ENCODE measurements at places on chromosomes 1 and 21.
A peak's percentile ranks its signal among the peaks of the same experiment; 100 is the strongest.

GRCh38 chr21:44704636-44705001 is 6.8 kb downstream of the TSPEAR start:
- DNase-seq, result no peak

- DNase-seq, result no peak
These were observed 5.0 kb downstream of the LHX4 start for GRCh38 chr1:180235077-180235501.

DNA sequence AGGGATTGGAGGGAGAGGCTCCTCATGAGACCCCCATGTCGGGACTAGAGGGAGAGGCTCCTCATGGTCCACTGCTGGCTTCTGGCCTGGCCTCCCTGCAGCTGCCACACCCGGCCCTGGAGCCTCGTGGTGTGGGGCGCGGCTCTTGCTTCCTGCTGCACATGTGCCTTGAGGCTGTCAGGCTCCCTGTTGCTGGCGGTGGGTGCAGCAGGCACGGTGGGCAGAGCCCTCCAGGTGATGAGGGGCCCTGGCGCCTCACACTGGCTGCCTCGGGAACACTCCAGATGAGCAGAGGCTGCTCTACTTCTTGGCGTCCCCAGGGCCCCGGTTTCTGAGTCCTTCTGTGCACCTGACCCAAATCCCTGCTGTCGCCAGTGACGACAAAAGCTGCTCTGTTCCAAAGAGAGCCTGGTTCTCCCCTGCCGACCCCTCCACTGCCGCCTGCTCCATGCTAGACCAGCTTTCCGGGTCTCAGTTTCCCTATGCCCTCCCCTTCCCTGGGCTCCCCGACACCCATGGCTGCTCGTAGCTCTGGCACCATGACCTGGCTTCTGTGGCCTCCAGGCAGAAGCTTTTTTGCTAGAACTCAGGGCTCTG is 9.7 kb upstream of the ATAD3B start:
- DNase-seq, result no peak

DNA sequence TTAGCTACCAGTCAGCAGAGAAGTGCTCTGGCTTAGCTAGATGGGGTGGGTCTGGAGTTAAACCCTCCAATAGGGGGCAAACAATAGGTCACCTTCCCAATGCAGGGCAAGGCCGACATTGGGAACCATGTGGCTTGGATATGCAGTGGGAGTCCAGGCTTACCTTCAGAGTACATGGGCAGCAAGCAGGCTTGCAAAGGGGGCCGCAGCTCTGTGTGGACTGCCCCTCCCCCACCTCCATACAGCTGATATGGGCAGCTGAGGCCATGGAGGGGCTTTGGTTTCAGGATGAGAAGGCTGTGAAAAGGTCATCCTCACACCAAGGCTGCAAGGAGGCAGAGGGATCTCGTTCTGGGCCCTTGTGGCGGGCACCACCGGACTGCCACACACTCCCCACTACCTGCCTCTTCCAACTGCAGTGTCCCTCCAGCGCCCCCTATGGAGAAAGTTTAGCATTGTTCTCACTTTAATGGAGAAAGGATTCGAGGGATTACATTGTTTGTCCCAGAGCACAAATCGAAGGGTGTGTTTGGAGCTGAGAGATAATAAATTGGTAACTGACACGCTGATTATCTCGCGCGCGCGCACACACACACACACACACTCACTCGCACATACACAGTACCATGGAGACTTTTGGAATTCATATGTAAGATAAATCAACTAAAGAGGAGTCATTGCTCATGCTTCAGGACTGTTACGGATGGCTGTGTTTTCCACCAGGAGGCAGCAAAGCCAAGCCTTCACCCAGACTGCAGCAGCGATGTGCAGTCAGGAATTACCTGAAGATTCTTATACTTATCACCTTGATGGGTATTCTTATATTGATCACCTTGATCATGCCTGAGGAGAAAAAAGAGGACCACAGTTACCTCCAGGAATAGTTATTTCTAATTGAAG is 7.0 kb upstream of the SMCP start:
- DNase-seq, result no peak

DNA sequence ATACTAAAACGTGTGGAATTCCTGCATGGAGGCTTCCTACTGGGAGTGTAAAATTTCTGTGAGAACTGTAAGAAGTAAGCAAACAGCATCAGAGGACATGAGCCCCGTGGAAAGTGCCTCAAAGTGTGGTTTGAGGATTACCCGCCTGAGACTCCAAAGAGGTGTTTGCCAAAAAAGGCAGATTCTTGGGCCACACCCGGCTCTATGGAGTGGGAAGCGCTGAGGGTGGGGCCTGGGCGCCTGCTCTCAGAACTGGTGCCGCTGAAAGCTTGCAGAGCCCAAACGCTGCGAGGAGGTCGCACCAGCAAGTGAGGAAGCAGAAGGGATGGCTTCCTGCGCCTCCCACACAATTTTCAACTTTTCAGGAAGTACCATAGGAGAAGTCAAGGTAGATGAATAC is 43.0 kb upstream of the PSEN2 start:
- DNase-seq, result peak; percentile 15

DNA sequence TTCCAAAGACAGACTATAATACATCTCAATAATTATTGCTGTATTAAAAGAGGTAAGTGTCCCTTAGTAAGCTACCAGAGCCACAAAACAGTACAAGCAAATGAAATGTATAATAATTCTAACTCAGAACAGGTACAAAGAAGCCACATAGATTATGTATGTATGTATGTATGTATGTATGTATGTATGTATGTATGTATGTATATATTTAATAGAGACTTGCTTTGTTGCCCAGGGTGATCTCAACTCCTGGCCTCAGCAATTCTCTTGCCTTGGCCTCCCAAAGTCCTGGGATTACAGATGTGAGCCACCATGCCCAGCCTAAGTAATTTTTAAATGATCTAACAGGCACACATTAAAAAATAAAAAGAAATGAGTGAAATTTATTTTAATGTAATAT is 86.9 kb downstream of the EPS15 start:
- no peak for DNase-seq

DNA sequence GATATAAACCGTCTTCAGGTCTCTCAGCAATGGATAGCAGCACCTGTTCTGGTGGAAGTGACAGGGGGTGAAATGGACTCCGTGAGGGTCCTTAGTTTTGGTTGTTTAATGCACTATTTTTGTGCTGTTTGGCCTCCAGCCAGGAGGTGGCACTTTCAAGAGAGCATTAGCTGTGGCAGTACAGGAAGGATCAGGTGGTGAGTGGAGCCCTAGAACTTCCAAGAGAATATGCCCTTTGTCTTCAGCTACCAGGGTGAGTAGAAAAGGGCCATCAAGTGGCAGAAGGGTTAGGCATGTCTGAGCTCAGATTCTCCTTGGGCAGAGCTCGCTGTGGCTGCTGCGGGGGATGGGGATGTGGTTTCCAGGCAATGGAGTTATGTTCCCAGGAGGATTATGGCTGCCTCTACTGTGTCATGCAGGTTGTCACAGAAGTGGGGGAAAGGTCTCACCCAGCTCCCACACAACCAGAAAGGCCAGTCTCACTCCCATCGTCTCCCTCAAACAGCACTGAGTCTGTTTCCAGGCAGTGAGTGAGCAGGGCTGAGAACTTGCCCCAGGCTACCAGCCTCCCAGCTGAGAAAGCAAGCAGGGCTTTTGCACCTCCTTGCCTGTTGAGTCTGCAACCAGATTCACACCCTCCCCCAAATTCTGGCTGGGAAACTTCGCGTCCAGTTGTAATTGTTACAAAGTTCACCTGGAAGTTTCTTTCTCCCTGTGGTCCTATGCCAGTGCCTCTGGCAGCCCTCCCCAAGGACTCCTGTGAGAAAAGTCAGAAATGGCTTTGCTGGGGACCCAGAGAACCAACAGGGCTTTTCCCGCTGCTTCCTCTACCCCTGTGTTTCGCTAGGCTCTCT is 39.1 kb upstream of the TTLL7 start:
- no peak for DNase-seq

- DNase-seq, result no peak
These were observed 12.8 kb downstream of the UTP25 start for GRCh38 chr1:209840611-209841010.

GRCh38 chr1:246769306-246769705 is 45.1 kb downstream of the SCCPDH start:
- no peak for DNase-seq

- DNase-seq, result no peak
These were observed 29.3 kb downstream of the SIPA1L2 start for GRCh38 chr1:232600424-232601258.

GRCh38 chr1:84771895-84772294 is 81.6 kb upstream of the SSX2IP start:
- no peak for DNase-seq

Data from activated CD4-positive, alpha-beta T cell treated with anti-CD3 and anti-CD28 coated beads, Interleukin-2, amount 50 U/mL, for 1 hour (primary cell).